ENCODE measurements at places on chromosomes 1 and 21.

DNA sequence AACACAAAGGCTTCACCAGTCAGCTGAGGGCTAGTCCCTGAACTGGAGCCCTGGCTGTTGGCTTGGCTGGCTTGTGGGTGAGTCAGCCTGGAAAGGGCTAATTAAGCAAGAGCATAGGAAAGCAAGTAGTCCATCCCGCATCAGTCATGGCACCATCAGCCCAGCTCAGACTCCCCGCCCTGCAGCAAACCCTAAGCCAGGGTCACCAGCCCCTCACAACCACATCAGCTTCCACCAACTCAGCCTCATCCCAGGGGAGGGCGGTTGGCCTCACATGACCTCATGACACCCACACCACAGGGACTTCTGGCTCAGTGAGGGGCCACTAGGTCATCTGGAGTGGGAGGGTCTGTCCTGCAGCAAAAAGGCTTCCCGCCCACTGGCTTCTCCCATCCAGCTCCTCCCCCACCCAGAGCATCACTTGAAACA lies 7.0 kb upstream of the SPATC1L start:
- no peak for DNase-seq

DNA sequence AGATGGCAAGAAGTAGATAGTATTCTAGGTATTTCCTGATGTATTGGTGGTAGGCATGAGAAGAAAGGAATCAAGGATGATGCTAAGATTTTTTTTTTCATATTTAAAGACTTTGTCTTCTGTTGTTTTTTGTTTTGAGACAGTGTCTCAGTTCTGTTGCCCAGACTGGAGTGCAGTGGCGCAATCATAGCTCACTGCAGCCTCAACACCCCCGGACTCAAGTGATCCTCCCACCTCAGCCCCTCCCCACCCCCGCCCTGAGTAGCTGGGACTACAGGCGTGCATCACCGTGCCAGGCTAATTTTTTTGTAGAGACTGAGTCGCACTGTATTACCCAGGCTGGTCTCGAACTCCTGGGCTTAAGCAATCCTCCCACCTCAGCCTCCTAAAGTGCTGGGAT lies 2.8 kb upstream of the CAPZB start:
- DNase-seq, result no peak

DNA sequence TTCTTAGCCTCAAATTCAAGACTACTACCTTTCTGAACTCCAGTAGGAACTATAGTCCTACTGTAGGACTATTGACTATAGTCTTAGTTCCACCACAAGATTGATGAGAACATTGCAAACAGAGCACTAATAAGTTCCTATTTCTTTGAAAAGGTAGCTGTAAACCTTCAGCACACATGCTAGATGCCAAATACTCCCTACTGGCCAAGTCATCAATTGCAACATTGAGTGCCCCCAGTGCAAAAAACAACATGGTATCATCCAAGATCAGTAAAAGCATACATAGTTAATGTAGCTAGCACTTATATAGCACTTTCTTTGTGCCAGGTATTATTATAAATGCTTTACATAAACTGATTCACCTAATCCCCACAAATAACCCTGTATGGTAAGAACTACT lies 99.8 kb downstream of the MRPL39 start:
- DNase-seq, result peak; percentile 12

- DNase-seq, result no peak
These were observed 36.5 kb upstream of the KIF21B start for GRCh38 chr1:201059871-201060555.

GRCh38 chr1:191577213-191577612 lies 581.0 kb upstream of the RGS18 start:
- no peak for DNase-seq

DNA sequence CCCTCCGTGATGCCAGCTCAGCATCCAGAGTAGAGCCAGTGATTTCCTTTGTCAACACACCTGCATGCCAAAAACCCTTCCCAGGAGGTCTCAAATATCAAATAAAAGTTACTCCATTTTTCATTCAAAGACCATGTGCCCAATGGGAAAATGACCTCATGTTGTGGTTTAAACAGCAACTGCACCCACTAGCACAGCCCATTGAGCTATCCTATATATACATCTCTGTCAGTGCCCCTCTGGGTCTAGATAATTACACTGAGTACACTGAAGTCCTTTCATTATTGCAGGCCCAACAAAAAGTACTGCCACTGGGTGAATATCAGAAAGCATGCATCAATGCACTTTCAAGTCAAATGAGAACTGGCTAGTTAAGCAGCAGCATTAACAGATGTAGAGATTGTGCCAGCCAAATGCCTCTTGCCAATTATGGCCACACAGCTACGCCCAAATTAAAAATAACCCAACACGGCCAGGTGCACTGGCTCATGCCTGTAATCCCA lies 117.7 kb downstream of the SLC45A1 start:
- no peak for DNase-seq
